ENCODE measurements at places on chromosomes 6 and 20.

DNA sequence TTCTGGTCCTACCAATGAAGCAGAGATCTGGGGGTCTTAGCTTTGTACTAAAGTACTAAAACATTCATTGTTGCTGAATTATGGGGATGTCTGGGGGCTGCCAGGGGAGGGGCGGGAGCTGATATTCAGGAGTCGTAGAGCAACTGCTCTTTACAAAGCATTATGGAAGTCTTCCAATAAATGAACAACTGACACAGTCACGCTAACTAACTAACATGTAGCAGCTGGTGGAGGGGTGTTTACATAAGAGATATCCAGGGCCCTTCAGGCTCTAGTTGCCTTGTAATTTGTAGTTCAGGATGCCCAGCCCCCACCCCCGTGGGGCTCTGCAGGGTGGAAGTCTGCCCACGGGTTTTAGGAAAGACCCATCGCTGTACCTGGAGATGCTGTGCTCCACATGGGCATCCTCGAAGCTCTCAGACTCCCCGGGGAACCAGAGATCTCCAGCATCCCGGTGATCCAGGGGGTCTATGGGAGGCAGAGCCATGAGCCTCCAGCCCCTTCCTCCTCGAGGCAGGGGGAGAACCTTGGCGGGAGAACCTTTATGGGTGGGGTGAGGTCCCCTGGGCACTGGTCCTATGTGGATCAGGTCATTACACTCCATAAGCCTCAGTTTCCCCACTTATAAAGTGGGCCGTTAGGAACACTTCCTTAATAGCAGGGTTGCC is 3.4 kb downstream of the TREM2 start:
- DNase-seq: no peak

DNA sequence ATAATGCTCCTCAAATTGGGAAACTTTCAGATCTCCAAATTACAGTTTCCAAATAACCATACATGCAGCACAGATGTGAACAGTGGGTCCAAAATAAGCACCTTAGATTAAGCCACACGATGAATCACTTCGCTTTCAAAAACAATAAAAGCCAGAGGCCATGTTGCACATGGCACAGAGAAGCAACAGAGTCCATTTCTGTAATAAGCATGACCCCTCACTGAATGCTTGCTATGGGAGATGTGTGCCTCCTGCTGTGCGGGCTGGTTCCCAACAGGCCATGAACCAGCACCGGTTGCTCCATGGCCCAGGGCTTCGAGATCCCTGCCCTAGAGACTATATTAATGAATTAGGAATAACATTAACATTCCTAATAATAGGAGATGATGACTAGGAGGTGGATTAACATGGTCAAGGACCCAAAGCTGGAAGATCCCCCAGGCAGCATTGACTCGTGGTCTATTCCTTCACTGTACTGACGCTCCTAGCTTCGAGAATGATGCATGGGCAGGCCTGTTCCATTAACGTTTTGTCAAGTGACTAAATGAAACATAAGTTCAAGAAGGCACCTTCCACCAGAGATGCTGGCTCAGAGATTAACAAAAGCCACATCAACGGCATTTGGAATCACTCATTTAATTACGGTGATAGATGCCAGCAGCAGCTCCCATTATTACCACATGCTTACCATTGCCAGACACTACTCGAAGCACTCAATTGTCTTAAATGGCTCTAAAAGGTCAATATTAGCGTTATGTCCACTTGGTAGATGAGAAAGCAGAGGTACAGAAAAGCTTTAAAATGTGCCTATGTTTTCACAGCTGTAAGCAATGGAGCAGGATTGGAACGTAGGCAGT is 470.6 kb upstream of the AGPAT4 start:
- DNase-seq: no peak

- DNase-seq: no peak
Observed at GRCh38 chr20:1489325-1489724, 1.9 kb downstream of the SIRPB2 start.

DNA sequence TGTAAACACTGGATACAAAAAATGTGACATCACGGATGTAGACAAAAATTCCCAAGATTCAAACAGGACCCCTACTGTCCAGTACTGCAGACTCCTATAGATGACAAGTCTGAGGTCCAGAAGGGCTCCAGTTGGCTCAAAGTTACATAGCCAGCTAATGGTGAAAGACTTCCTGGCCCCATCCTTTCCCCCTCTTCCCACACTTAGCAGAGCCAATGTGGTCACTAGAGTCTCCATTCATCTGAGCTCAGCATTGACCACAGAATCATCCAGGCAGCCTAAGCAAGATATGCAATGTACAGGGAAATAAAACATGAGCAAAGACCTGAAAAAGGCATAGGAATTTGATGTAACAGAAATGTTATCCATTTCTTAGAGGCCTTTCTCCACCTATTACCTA is 180.5 kb downstream of the ADAT2 start:
- no peak for DNase-seq

- DNase-seq: peak; percentile 20
Observed at GRCh38 chr20:41340327-41341055, at the start of gene LPIN3. TSS of gene LPIN3 (plus strand) at chr20:41340821. CDS start at chr20:41345804, 4,983 bp downstream.

DNA sequence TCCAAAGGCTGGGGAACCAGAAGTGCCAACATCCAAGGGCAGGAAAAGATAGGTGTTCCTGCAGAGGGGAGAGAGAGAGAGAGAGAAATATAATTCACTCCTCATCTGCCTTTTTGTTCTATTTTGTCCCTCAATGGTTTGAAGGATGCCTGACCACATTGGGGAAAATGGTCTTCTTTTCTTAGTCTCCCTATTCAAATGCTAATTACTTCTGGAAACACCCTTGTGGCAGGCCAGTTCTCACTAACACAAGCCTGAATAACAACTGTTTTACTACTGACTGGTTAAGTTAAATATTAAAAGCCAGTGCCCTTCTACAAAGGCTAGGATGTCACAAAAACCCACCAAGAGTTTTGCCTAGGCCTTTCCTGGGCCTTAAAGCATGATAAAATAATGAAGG is 425.4 kb upstream of the HTR1E start:
- no peak for DNase-seq

- DNase-seq: no peak
Observed at GRCh38 chr6:106511288-106512047, 117.8 kb downstream of the RTN4IP1 start.

DNA sequence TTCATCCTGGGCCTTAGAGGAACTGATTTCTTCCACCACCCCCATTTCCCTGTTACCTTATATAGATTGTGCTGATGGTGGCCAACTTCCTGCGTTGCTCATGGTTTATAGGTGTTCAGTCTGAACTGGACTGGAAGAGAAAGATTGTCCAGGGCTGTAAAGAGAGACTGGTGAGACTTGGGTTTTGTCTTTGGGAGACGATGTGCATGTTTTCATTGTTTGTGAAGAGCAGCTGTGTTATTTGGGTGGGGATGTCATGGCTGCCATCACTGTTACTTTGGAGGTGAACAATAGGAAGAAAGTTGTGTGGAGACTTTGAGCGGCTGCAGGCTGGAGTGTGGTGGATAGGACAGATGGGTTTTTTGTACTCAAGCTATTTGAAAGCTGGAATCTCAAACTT is 15.6 kb upstream of the MPC1 start:
- DNase-seq: no peak

DNA sequence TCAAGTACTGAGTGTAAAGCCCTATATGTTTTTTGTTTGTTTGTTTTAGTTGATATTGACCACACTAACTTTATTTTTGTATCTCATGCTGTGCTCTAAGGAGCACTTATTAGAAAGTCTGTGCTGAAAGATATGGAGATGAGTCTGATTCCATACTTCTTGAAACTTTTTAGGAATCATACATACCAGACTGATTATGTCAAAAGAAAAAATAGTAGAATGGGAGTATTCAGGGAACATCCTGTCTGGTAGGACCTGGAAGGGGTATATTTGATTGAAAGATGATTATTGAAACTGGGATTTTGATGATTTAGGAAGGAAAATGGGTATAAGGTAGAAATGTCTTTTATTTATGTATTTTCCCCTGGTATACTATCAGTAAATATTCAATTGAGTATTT is 111.4 kb downstream of the QKI start:
- no peak for DNase-seq

- no peak for DNase-seq
Observed at GRCh38 chr6:149035766-149036165, 281.7 kb upstream of the TAB2 start.

GRCh38 chr6:27133281-27134227 is 113.9 kb upstream of the PRSS16 start:
- DNase-seq: no peak

- DNase-seq: no peak
Observed at GRCh38 chr20:16407251-16408067, 165.8 kb downstream of the KIF16B start.

- no peak for DNase-seq
Observed at GRCh38 chr6:8462169-8462568, 26.8 kb upstream of the SLC35B3 start.

GRCh38 chr6:26008470-26008869 is 45.9 kb downstream of the TRIM38 start:
- no peak for DNase-seq

- DNase-seq: no peak
Observed at GRCh38 chr20:54221353-54221752, 13.5 kb downstream of the PFDN4 start.

DNA sequence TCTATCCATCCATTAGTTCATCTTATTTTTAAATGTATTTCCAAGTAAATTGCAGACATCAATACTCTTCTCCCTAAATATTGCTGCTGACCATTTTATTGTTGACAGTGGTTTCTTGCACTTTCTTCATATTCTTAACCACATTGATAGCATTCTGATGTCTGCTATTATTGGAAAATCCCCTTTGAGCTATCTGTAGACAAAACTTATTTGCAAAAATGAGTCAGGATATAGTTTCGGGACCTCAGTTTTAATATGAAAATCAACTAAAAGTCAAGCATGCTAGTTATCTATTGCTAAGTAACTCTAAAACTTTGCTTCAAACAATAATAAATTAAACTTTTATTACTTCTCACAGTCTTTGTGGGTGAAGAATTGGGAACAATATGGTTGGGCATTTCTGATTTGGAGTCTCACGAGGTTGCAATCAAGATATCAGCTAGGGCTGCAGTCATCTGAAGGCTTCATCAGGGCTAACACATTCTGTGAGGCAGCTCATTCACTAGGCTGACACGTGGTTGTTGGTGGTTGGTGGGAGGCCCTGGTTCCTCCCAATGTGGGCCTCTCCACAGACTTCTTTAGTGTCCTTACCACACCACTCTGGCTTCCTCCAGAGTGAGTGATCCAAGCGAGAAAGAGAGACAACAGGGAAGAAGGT is 32.7 kb downstream of the CD109 start:
- no peak for DNase-seq

- no peak for DNase-seq
Observed at GRCh38 chr20:23273776-23274175, 76.8 kb upstream of the NXT1 start.

GRCh38 chr6:106377061-106377540 is 16.6 kb downstream of the CRYBG1 start:
- no peak for DNase-seq

DNA sequence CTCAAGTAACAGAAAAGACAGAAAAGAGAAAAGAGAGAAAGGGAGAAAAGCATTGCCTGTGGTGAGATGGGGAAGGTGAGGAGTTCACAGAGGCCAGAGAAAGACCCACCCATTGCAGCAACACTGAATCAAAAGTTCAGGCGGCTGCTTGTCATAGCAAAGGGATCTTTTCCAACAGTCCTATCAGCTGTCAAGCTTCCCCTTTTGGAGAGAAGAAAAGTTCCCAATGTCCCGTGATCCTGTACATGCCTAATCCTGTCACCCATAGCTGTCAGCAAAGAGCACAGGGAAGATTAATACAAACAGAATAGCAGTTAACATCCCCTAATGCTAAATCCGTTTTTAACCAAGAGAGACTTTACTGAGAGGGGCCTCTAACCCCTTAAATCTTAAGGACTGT is 8.9 kb upstream of the TRIM38 start:
- DNase-seq: no peak

DNA sequence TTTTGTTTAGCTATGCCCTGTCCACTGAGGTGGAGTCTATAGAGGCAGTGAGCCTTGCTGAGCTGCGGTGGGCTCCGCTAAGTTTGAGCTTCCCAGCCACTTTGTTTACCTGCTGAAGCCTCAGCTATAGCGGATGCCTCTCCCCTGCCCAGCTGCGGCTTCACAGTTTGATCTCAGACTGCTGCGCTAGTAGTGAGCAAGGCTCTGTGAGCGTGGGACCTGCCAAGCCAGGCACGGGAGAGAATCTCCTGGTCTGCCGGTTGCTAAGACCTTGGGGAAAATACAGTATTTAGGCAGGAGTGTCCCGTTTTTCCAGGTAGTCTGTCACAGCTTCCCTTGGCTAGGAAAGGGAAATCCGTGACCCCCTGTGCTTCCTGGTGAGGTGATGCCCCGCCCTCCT is 138.4 kb downstream of the SMAP1 start:
- no peak for DNase-seq

DNA sequence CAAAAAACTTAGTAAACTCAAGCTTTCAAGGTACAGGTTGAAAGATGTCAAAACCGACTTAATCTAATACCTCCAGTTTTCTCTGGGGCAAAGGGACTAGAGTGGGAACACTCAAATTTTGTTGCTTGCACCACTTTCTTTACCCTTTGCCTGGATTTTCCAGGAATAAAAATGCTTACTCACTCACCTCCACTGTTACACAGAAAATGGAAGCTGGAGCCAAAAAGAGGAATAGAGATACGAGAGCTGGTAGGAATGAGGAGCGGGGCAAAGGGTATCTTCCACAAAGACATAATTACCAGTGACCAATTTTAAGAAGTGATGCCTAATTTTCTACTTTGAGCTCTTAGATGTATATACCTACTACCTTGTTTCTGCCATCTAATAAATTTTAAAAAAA is 79.5 kb upstream of the TULP1 start:
- no peak for DNase-seq

GRCh38 chr6:167163476-167164011 is 5.8 kb upstream of the GPR31 start:
- DNase-seq: no peak

GRCh38 chr6:157646012-157646411 is 177.0 kb upstream of the SNX9 start:
- DNase-seq: no peak

DNA sequence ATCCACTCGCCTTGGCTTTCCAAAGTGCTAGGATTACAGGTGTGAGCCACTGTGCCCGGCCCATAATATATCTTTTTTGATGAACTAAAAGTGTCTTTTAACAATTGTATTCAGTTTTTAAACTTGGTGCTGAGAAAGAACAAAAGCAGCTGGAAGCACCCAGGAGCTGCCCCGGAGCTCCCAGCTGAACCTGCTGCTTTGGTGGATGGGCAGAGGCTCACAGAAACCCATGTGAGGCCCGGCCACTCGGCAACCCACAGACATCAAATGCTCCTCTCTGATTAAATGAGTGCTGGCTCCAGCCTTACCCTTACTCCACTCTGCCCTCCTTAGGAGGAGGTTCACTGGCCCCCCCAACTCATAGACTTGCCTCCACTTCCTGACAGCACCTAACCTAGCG is 59.4 kb upstream of the FRMD1 start:
- no peak for DNase-seq

All from C1 segment of cervical spinal cord (tissue), 14 donors.